ENCODE measurements at places on chromosomes 6 and 20.

DNA sequence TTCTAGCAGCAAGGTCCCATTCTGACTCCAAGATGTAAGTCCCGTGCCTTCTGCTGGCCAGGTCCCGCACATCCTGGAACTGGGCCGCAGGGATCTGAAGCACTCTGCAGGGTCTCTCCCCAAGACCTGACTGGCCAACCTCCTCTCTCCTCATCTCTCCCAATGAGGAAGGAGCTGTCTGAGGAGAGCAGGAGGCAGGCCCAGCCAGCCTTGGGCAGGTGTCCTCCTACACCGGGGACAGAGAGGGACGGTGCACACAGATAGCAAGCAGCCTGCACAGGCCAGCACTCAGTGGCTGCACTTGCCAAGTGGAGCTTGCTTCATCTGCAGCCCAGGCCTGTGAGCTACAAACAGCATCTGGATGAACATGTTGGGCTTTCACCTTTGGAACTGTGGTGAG lies 76.8 kb upstream of the CD93 start:
- ATAC-seq, result no peak

- ATAC-seq, result peak; percentile 85
Observed at GRCh38 chr6:125995972-125996580, 9.7 kb downstream of the TRMT11 start.

- no peak for ATAC-seq
Observed at GRCh38 chr20:40646361-40646760, 42.7 kb downstream of the MAFB start.

DNA sequence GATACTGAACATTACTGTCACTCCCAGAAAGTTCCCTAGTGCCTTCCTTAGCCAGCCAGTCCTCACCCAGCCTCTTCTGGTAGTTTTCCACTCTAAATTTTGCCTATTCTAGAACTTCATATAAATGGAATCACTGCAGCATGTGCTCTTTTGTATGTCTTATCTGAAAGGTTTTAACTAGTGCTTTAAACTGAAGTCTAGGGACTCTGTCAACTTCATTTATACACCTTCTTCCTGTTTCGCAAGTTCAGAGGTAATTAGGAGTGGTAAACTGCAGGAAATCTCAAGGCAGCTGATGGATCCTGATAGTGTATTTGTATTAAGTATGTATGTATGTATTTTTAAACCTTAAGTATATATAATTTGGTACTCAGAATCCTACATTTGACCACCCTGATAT lies 94.3 kb downstream of the TCP11 start:
- ATAC-seq, result no peak

GRCh38 chr6:110392727-110393126 lies 22.6 kb downstream of the DDO start:
- ATAC-seq, result no peak

DNA sequence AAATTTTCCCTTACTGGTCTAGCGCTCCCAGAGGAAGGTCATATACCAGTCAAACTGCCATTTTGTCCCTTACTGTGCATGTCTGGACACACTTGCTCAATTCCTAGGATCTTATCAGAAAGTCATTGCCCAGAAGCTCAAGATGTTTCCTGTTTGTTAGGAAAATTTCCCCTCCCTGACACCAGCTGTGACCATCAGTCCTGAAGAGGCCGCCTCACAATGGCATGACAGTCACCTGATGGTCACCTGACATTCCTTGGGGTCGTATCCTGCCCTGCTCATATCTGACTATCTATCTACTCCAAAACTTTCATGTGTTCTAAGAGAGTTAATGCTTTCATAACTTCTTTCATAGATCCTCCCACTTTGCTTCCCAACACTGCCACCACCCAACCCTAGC lies 219.9 kb downstream of the OTOR start:
- no peak for ATAC-seq

DNA sequence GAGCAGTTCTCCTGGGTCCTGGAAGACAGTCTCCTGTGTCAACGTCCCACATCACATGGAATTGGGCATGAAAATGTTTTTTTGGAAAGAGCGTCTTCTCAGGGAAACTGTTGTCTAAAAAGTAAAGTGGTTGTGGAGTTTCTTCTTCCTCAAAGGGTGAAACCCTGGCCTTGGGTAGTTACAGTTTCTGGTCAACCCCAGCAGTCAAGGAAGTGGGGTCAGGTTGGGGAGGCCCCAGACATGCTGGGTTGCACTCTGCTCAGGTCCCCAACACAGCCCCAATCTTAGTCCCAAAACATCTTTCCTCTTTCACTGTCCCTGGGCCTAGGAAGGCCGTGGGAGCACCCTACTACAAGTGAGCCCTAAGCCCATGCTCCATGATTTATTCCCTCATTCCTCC lies 996 bp upstream of the NFKBIE start:
- ATAC-seq, result no peak

- ATAC-seq, result peak; percentile 19
Observed at GRCh38 chr20:47859278-47859677, 74.0 kb upstream of the SULF2 start.

- peak; percentile 82 for ATAC-seq
Observed at GRCh38 chr6:24910961-24911725, 24.6 kb downstream of the RIPOR2 start.

- ATAC-seq, result no peak
Observed at GRCh38 chr20:8255945-8256632, 124.0 kb downstream of the PLCB1 start.

GRCh38 chr20:46562373-46563169 lies 12.1 kb upstream of the OCSTAMP start:
- ATAC-seq, result peak; percentile 90

GRCh38 chr20:56483970-56484369 lies 15.5 kb downstream of the RTF2 start:
- ATAC-seq, result no peak

DNA sequence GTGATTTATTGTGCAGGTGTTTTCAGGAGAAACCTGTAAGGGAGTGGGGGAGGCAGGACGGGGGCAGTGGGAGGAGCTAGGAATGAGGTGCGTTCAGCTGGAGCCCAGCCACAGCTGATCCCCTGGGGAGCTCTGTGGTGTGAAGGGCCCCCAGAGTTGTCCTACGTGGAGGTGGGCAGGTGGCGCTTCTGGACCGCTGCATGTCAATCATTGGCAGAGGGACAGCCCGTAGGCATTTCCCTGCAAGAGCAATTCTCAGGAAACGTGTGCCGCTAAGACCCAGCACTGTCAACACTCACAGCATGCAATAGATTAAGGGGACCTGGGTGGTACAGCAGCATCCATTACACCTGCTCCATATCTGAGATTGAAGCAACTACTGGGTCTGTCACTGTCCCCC lies 88.0 kb downstream of the PRND start:
- ATAC-seq, result peak; percentile 15

DNA sequence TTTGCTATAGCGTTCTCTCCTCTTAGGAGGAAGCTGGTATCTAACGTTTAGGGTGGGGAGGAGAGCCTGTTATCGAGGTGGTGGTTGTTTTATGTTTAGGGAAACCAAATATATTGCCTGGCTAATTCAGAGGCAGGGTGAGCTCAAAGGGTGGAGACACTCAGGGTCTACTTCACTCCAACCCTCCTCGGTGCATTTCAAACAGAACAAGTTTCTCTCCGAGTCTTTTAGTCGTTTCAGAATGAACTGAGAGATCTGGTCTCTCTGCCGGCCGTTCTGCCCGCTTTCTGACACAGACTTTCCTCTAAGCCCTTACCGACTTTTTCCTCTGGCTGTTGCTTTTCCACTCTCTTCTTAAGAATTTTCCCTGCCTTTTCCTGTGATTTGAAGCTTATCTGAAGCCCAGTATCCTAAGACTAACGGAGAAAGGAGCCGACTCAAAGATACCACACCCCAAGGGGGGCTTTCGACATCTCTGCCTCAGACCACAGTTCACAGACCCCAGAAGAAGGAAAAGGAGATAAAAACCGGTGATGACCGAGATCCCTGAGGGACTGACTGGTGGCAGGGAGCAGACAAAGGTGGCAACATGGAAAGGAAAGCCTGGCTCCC lies 865 bp downstream of the STK38 start:
- peak; percentile 5 for ATAC-seq

DNA sequence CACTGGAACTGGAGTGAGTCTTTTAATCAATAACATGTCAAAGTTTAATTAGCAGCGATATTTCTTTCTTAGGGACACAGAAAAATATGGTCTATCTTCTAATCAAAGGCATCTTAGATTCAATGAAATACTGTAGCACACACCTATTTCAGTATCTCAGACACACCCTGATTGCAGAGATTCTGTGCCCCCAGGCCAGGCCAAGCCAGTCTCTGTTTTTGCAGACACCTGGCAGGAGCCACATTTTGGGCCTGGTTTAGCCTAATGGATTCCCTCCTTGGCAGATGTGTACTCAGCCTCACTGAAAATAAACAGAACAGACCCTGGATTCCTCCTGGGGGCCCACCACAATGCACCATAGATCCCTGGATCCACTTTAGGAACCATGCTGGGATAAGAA lies 74.8 kb downstream of the LRFN2 start:
- ATAC-seq, result no peak

DNA sequence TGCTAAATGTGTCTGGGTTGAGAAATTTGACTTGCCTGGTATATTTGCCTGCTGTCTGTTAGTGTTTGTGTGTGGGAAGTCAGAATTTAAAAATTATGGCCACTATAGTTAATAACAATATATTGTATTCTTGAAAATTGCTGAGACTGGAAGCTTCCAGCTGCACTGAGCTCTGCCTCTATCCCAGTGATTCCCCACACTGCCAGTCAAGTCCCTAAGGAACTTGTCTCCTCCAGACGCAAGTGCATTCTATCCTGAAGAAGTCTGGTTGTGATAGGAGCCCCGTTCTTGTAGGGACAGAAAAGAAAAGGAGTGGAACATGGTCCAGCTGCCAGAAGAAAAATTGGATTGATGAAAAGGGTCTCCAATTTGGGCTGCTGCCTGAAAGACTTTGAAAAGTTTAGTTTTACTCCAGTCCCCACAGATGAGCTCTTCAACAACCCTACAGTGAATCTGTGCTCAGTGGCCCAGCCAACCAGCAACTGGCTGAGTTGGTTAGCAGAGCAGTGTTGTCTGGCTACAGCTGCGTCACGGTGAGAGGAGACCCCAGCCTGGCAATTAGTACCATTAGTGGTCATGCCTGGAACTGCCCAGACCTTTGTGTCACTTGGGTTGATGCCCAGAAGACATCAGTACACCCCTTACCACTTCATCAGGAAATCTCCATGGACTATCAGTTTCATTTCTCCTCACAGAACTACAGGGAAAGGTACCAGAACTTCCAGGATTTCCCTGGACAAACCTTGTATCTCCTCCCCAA lies 183.1 kb upstream of the MCHR2 start:
- ATAC-seq, result no peak

GRCh38 chr6:39543095-39543494 lies 182.1 kb downstream of the KIF6 start:
- ATAC-seq, result no peak

DNA sequence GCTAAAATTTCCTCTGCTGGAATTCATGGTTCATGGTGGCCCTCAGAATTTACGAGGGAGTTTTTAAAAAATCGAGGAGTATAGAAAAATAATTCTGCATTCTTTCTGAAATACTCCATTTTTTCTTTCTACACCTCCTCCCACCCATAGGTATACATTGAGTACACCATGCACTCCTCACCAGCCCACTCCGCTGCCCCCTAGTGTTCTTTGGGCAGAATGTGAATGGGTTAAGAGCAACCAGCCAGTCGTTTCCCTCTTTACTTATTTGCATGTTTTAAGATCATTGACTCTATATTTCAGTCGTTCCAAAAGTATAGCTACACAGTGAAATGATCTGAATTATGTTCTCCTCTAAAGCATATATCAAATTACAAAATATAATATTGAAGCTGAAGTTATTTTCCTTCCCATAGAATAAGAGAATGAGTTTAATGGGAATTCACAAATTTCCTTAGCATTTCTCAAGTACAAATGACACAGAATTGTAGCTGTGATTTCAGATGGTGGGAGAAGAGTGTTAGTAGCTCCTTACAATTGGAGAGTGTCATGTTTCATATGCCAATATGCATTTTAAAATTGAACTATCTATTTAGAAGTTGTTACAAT lies 977.7 kb upstream of the SLC35B3 start:
- no peak for ATAC-seq

DNA sequence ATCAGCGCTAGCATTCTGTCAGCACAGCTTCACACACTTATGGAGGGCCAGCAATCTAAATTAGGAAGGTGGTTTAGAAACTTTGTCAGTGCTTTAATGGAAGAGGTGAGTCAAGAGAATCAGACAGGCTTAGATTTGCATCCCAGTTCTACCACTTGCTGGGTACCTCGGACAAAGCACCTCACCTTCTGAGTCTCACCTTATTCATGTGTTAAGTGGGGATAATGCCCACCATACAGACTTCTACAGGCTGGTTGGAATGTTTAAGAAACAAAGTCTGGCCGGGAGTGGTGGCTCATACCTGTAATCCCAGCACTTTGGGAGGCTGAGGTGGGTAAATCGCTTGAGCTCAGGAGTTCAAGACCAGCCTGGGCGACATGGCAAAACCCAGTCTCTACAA lies 12.2 kb upstream of the STK35 start:
- ATAC-seq, result no peak

- ATAC-seq, result no peak
Observed at GRCh38 chr6:3450888-3451287, 6.0 kb downstream of the SLC22A23 start.

DNA sequence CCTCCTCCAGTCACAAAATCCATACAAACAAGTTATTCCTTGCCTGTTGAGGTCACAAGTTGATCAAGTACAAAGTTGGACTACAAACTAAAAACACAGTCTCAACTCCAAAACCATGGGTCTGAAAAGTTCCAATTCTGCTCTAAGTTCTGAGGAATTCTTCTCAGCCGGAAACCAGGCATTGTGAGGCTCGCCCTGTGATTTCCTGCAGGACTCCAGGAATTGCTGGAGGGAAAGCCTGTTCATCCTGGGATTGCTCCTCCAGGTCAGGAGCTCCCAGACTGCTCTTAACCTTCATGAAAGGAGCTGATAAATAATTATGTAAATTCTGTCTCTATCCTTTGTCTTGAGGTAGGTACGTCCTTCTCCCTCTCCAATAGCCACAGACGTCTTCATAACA lies 8.5 kb downstream of the TRAM2 start:
- no peak for ATAC-seq

DNA sequence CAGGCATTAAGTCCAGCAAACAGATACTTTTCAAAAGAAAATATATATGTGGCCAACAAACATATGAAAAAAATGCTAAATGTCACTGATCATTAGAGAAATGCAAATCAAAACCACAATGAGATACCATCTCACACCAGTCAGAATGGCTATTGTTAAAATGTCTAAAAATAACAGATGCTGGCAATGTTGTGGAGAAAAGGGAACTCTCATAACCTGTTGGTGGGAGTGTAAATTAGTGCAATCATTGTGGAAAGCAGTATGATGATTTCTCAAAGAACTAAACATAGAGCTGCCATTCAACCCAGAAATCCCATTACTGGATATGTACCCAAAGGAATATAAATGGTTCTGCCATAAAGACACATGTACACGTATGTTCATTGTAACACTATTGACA lies 20.6 kb downstream of the KCNQ5 start:
- ATAC-seq, result no peak
